ENCODE measurements at places on chromosomes 12 and 14.
A peak's percentile ranks its signal among the peaks of the same experiment; 100 is the strongest.

GRCh38 chr12:103392722-103393121 is 103.0 kb downstream of the C12orf42 start:
- peak; percentile 61 for DNase-seq

DNA sequence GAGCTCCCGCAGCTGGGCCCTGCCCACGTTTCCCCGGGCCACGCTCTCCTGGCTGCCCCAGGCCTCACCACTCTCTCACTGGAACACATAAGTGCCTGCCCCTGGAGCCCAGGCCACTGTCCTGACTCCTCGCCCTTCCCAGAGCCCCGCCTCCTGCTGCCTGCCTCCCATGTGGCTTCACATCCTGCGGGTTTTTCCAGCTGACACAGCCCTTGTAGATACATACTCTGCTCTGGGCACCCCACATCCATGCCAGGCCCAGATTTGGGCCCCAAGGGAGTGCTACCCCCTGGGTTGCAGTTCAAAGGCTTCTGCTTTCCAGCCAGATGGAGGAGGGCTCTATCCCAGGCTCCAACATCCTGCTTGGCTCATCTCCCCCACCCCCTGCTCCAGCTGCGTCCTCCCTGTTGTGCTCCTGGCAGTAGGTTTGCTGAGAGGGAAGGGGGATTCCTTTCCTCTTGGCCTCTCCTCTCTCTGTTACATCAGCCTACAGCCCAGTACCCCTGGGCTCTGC is 60.1 kb downstream of the TSPAN9 start:
- no peak for DNase-seq

DNA sequence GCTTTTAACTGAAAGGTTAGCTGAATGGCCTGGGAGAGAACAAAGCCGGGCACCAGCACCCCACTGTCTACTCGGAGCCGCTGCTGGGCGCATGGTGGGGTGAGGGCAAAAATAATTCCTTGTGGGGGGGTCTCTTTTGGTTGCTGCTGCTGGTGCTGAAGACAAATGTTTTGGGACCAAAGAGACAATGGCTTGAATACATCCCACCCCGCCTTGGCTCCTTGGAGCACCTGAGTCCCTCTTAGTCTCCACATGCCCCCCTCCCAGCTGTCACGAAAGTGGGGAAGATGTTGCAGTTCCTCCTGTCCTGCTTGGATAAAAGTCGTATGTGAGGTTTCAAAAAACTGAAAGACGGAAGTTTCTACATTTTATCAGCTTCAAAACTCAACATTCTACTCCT is 85.0 kb downstream of the PIWIL1 start:
- DNase-seq: no peak

- no peak for DNase-seq
These were observed 46.7 kb downstream of the KICS2 start for GRCh38 chr12:64175254-64175945.

DNA sequence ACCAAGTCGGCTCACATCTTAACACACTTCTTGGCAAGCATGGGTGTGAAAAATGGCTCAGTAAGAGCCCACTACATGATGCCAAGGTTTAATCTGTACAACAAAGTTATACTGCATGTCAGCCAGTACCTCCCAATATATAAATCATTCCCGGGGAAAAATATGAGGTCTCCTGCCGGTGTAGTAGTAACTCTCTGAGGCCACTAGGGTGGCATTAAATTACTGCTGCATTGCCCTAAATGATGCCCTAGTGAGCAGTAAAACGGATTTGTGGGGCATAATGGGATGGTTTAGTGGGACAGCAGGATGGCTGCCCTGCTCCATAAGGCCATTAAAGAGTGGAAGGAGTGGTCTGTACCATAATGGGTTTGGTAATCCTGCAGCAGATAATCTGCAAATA is 267.7 kb downstream of the MED13L start:
- DNase-seq: no peak

DNA sequence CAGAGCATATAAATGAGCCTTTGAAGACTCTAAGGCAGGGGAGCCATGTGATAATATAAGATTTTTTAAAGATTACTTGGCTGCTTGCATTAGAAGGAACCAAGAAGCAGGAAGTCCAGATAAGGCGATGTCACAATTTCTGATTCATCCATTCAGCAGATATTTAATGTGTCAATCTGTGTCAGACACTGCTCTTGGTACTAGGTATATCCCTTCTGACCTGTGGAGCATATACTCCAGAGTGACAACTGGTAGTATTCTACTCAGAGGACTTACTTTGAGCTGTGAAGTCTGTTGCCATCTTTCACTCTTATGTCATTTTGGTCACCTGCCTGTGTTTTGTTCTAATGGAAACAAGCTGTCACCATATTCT is 10.7 kb downstream of the EID3 start:
- DNase-seq: no peak

DNA sequence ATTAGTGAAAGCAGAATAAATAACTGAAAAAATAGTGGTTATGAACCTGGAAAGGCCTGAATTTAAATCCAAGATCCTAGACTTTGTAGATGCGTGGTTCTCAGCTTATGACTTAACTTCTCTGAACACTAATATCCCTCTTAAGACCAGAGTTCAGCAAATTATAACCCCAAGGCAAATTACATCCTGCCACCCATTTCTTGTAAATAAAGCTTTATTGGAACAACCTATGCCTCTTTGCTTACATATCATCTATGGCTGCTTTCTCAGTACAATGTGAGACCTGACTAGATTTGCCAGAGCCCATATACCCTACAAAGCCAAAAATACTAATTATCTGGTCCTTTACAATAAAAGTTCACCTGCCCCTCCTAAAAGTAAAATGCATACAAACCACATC is 199.1 kb downstream of the MED13L start:
- DNase-seq: no peak

DNA sequence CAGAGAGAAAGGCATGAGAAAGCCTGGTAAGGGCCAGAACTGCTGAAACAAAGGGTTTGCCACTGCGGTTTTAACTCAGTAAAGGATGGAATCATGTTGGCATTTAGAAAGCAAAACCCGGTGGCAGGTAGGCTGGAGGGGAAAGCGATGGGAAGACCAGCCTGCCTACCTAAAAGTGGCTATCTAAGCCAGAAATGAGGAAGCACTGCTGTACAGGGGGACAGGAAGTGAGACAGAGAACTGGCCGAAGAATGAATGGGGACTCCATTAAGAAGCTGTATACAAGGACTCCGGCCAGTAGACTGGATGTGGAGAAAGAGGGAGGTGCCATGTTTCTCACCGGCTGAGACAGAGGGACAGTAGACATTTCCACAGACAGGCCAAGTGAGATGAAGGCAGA is 48.2 kb downstream of the PPM1H start:
- DNase-seq: no peak

Measured in NCI-H2107 (cell line).